ENCODE measurements at places on chromosomes 3 and 15. TPM values are rescaled to one million over a fixed set of nuclear protein-coding genes. Genes with fewer than 3 reads are reported as not detected.

DNA sequence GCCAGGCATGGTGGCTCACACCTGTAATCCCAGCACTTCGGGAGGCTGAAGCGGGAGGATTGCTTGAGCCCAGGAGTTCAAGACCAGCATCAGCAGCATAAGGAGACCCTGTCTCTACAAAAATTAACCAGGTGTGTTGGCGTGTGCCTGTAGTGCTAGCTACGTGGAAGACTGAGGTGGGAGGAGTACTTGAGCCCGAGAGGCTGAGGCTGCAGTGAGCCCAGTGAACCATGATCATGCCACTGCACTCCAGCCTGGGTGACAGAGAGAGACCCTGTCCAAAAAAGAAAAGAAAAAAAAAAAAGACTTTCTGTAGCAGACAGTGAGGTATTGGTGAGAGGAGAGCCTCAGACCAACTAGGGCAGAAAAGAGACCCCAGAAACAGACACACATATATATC, 263.8 kb downstream of the XXYLT1 start:
- H3K27ac ChIP-seq = no peak overlapping the region
- H3K4me1 ChIP-seq = no peaks in the 10 kb centered on the region
- DNase-seq = no peak

GRCh38 chr3:80592792-80593191, 825.0 kb upstream of the ROBO1 start:
- H3K4me1 ChIP-seq = no peaks in the 10 kb centered on the region
- no peak overlapping the region for H3K27ac ChIP-seq
- no peak overlapping the region for H3K4me3 ChIP-seq
- no peak for DNase-seq
- H3K36me3 ChIP-seq = no peaks in the 10 kb centered on the region

DNA sequence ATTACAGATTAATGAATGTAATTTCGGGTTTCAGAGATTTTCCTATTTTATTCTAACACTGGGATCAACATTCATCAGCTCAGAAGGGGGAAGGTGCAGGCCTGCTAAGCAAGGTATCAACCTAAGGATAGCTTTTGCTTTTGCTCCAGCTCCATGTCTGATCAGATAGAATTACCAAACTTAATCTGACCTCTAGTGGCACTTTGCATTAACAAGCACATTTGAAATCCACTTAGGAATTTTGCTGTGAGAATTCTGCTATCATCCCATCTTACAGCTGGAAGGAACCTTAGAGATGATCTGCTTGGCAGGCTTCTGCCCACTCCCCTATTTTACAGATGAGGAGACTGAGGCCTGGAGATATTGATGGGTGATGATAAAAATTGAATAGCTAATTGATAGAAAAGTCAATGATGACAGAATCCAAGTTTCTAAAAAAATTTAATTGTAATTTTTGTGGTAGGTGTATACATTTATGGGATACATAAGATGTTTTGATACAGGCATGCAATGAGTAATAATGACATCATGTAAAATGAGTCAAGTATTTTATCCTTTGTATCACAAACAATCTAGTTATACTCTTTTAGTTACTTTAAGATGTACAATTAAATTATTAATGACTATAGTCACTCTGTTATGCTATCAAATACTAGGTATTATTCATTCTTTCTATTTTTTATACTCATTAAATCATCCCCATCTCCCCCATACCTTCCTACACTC, 209.2 kb upstream of the ZPLD1 start:
- H3K4me3 ChIP-seq = no peak overlapping the region
- H3K27me3 ChIP-seq = peaks cover 4% of the 10 kb centered on the region
- peaks cover 1% of the 10 kb centered on the region for H3K36me3 ChIP-seq
- H3K27ac ChIP-seq = no peak overlapping the region
- DNase-seq = no peak

Gene TF
- 0.08 TPM for total RNA-seq

Gene CDCP1
- 1.1 TPM for total RNA-seq

Gene TAMM41
- total RNA-seq = 26.9 TPM

Gene ITIH1
- not detected for total RNA-seq

DNA sequence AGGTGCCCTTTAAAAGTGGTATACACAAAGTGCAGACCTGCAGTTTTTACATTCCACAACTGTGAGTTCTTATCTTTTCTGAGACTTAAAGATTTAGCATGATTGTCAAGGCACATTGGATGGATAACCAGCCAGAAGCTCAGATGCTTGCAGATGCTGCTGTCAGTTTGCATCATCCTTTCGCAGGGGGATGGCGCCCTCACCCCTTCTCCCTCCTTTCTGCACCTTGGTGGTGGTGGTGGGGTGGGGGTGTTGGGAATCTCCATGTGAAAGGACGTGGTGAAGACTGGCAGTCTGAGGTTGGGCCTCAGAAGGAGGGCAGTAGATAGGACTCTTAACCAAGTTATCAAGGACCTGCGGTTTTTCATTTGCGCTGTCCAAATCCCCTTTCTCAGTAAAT, 309.6 kb upstream of the SEMA6D start:
- DNase-seq = no peak
- H3K27ac ChIP-seq = no peak overlapping the region
- no peaks in the 10 kb centered on the region for H3K36me3 ChIP-seq
- no peaks in the 10 kb centered on the region for H3K4me1 ChIP-seq
- no peaks in the 10 kb centered on the region for H3K27me3 ChIP-seq
- H3K4me3 ChIP-seq = no peak overlapping the region

DNA sequence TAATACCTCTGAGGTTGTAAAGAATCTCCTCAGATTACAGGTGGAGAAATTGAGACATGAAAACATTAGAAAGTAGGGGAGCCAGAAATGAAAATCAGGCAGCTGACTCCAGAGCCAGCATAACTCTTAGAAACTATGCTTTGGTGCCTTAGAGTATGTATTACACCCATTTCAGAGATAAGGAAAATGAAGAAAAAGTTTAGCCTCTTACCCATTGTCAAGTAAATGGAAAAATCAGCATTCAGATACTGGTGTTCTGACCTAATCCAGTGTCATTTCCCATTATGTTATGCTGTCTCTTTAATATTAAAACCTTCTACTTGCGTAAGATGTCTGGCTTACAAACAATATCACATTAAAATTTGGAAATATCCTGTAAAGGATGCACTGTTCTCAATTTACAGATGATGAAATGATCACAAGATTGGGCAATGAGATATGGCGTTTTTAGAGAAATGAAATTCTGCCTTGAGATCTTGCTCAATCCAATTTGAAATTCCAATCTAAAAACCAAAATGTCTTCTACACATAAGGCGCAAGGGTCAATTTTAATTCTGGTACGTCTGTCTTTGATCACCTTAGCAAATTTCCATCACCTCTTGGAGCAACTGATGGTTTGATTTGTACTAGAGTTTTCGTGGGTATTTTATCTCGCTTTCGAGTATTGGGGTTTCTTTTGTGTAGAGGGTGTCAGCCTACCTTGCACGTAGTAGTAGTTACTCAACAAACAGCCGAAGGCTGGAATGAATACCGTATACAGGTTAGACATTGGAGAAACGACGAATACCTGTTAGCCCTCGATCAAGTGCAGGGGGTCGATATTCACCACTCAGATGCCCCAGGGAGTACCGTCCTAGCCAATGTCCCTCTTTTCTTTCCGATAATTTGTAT, 902 bp upstream of the ZCWPW2 start:
- H3K4me3 ChIP-seq = peak overlapping the region; percentile 93
- no peaks in the 10 kb centered on the region for H3K27me3 ChIP-seq
- H3K36me3 ChIP-seq = peaks cover 35% of the 10 kb centered on the region
- H3K4me1 ChIP-seq = peaks cover 45% of the 10 kb centered on the region

DNA sequence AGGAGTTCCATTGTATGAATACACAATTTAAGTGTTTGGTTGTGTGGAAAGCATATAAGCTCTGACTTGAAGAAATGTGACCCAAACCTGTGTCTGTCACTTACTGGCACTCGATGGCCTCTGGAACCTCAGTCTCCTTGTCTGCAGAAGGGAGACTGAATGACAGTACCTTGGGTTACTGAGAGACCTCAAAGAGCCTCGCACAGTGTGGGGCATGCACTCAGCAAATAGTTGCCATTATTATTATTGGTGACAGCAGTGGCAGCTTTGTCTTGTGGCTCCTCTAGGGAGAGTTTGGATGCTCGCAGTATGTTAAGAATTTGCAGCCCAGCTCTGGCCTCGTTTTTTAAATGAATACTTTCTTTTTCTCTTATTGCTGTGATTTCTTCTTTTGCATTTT, 43.4 kb downstream of the EEFSEC start:
- no peak for DNase-seq
- peaks cover 4% of the 10 kb centered on the region for H3K36me3 ChIP-seq
- peaks cover 17% of the 10 kb centered on the region for H3K4me1 ChIP-seq

DNA sequence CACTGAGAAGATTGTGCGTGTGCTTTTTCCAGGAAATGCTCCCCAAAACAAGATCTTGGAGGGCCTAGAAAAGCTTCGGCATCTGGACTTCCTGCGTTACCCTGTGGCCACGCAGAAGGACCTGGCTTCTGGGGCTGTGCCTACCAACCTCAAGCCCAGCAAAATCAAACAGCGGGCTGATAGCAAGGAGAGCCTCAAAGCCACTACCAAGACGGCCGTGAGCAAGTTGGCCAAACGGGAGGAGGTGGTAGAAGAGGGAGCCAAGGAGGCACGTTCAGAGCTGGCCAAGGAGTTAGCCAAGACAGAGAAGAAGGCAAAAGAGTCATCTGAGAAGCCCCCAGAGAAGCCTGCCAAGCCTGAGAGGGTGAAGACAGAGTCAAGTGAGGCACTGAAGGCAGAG, 4.8 kb downstream of the MAP1A start:
- peaks cover 15% of the 10 kb centered on the region for H3K4me1 ChIP-seq
- no peak overlapping the region for H3K4me3 ChIP-seq
- H3K27ac ChIP-seq = no peak overlapping the region
- H3K27me3 ChIP-seq = peaks cover 18% of the 10 kb centered on the region

- peaks cover 22% of the 10 kb centered on the region for H3K36me3 ChIP-seq
- H3K27ac ChIP-seq = peak overlapping the region; percentile 98
- H3K4me1 ChIP-seq = peaks cover 70% of the 10 kb centered on the region
- H3K4me3 ChIP-seq = peak overlapping the region; percentile 81
- peak; percentile 33 for DNase-seq
Observed at GRCh38 chr3:141411251-141411771, 43.0 kb downstream of the ZBTB38 start.

Measured in activated naive CD8-positive, alpha-beta T cell treated with anti-CD3 and anti-CD28 coated beads for 36 hours (primary cell).